ENCODE measurements at places on chromosomes 12 and 14. TPM values are rescaled to one million over a fixed set of nuclear protein-coding genes. Genes with fewer than 3 reads are reported as not detected.

The INHBC gene
- total RNA-seq = not detected

The METAP2 gene
- 83.5 TPM for total RNA-seq

The PLEK2 gene
- 126 TPM for total RNA-seq

The C14orf180 gene
- total RNA-seq = not detected

The PRKD1 gene
- 7.5 TPM for total RNA-seq

The TAS2R8 gene
- total RNA-seq = not detected

The BMP4 gene
- total RNA-seq = 1.2 TPM

The RASAL1 gene
- 16.3 TPM for total RNA-seq

The B4GALNT1 gene
- 1.4 TPM for total RNA-seq

The FAM181A gene
- total RNA-seq = not detected

The CPNE6 gene
- total RNA-seq = not detected

The ZDHHC22 gene
- not detected for total RNA-seq

The SRGAP1 gene
- total RNA-seq = 76.8 TPM

The OR2AP1 gene
- total RNA-seq = not detected

The SPTB gene
- total RNA-seq = not detected

The ADAM21 gene
- 1.7 TPM for total RNA-seq

The KLRB1 gene
- not detected for total RNA-seq

The GTF2A1 gene
- total RNA-seq = 18.4 TPM

The ACADS gene
- 36.5 TPM for total RNA-seq

The CLEC4A gene
- 0.35 TPM for total RNA-seq

The NPAS3 gene
- 0.70 TPM for total RNA-seq

The PPP1R1A gene
- 4.0 TPM for total RNA-seq

The BORCS5 gene
- total RNA-seq = 10.0 TPM

The INHBE gene
- 1.0 TPM for total RNA-seq

The RIC8B gene
- 14.4 TPM for total RNA-seq
